ENCODE measurements at places on chromosomes 7 and 10.

DNA sequence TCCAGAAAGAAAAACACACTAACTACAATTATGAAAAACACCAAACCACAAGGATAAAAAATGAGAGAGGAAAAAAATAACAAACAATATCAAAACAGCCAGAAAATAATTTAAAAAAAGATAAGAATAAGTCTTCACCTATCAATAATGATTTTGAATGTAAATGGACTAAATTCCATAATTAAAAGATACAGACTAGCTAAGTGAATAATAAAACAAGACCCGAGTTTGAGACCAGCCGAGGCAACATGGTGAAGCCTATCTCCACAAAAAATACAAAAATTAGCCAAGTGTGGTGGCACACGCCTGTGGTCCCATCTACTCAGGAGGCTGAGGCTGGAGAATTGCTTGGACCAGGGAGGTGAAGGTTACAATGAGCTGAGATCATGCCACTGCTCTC is 131.1 kb downstream of the MTERF1 start:
- DNase-seq = no peak

DNA sequence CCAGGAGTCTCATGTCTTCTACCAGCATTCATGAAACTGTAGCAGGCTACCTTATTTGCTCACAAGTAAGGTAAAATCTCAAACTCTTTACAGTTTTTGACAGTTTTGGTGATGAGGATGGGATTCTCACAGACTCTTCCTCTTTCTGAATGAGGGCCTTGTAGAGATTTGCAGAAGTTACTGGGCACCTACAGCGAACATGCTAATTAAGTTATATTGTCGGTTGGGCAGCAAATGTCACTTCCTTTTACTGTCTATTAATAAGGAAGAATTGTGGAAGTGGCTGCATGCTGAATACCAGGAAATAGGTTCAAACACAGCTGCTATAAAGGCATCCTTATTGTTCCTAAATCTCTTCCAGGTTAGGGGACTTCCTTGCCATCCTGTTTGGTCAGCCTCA is 189.6 kb downstream of the DNAJC1 start:
- no peak for DNase-seq

DNA sequence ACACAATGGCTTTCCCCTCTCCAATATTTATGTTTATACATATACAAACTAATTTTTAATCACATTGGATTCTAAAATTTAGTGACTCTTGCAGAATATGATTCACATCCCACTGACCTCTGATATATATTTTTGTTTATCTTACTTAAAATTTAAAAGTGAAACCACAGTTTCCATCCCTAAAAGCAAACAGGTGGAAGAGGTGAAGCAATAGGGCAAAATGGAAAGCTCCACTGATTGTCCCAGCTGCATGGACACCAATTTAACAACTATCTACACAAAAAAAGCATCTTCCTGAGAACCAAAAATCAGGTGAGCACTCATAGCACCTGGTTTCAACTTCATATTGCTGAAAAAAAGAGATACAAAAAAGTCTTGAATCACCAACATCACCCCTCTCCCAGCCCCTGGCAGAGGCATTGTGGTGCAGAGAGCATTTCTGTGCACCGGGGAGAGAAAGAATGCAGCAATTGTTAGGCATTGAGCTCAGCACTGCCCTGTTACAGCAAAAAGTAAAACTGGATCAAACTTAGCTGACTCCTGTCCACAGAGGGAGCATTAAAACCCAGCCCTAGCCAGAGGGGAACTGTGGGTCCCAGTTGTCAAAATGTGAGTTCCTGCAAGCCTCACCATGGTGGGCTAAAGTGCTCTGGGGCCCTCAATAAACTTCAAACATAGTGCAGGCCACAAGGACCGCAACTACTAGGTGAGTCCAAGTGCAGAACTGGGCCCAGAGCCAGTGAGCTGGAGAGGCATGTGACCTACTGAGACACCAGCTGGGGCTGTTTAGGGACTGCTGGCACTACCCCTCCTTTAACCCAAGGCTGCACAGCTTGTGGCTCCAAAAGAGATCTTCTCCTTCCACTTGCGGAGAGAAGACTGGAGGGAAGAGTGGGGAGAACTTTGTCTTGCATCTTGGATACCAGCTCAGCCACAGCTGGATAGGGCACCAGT is 92.1 kb downstream of the SIRT1 start:
- DNase-seq = no peak

DNA sequence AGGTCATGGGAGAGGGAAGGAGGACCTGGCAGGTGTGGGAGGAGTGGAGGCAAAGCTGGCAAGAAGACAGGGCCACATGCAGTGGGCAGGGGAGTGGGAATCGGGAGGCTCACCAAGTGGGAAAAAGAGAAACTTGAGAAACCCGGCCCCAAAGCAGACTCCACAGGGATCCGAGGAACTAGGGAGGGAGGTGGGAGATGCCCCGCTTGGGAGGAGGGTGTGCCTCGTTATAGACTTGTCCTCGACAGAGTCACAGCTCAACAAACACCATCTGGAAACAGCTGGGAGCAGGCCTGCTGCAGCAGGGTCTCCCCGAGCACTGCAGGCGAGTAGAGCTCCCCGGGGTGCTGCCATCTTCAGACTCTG is 54.8 kb downstream of the MKI67 start:
- no peak for DNase-seq

DNA sequence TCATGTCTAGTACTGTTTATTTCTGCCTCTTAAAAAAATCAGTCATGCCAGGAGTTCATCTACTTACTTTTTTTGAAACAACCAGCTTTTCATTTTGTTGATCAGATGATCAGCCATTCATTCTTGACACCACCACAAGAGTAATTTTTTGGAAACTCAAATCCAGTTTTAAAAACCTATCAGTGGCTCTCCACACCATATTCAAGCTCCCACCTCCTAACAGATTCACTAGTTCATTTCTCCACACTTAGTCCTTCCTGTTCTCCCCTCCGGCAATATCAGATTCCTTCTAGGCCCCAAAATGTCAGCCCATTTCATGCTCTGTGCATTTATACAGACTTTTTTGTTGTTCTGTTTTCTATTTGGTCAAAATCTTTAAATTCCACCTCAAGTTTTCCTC is 341.6 kb downstream of the RNLS start:
- no peak for DNase-seq

DNA sequence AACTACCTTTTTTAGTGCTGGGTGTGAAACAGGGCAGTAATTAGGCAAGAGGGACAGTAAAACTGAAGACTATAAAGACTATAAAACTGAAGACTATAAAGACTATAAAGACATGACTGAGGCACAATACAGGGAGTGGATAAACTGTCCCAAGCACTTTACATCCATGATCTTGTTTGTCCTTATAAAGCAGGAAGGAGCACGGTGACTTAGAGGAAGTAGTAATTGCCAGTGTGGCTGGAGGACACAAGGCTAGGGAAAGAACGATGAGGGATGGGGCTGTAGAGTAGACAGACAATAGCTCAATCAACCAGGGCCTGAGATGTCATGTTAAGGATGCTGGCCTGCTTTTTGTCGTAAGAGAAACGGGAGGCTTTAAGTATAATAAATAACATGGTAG is 26.0 kb downstream of the DNAJC12 start:
- DNase-seq = no peak

DNA sequence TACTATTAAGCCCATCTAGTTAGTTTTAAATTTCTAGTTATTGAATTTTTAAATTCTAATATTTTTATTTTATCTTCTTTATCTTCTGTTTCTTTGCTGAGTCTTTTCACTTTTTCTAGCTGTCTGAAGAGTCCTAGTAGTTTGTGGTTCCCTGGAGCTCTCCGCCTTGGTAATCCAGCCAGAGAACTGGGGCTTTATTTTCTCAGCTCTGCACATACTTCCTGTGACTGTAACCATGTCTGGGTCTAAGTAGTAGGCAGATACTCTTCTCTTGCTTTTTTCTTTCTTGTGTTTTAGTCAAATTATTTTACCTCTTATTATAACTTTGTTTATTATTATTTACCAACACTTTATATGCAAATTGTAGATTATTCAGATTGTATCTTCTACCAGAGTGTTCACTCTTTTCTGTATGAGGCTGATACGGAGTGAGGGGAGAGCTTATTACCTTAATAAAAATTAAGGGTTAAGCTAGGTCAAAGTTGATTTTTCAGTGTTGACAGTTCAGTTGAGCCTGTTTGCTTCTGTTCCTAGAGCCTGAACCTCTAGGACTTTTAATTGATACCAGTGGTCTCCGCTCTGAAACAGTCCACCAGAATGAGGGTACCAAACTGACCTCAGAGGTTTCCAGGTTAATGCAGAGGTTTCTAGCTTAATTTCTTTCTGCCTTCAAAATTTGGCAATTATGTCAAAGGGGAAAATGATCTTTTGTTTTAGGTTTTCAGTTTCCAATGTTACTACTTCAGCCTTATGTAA is 155.4 kb downstream of the ADK start:
- no peak for DNase-seq

- no peak for DNase-seq
These were observed 43.8 kb downstream of the PRLHR start for GRCh38 chr10:118551535-118552100.

GRCh38 chr10:119783665-119784027 is 57.8 kb downstream of the INPP5F start:
- DNase-seq = no peak

DNA sequence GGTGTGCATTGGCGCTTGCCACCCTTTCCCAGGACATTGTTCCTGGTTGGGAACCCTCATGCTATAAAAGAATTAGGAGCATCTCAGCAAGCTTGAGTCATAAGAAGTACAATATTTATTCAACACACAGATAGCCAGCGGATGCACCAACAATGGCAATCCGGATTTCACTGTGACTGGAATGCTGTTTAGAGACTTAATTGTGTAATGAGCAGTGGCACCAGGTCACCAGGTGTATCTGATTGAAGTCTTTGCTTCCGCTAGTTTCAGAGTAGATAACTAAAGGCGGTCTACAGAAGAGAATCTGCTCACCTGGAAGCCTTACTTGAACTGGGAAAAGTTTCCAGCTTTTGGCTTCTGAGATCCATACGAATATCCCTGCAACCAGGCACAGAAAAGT is 772.3 kb upstream of the GHITM start:
- DNase-seq = no peak
